ENCODE measurements at places on chromosomes 2 and 18. TPM values are rescaled to one million over a fixed set of nuclear protein-coding genes. Genes with fewer than 3 reads are reported as not detected.

TMEM178A gene
- not detected for total RNA-seq

DNAJC5G gene
- not detected for total RNA-seq

TTN gene
- total RNA-seq, result 1.7 TPM

ANKRD23 gene
- 8.8 TPM for total RNA-seq

HOXD12 gene
- not detected for total RNA-seq

ARHGAP28 gene
- not detected for total RNA-seq

PSMA8 gene
- 0.44 TPM for total RNA-seq
